Stimulated activated naive B cell treated with anti-CD40 and anti-IgM and Interleukin-4, amounts not matched to agents 10 μg/mL and 1 μg/mL and 100 μg/mL, for 72 hours (primary cell): ENCODE measurements at places on chromosomes 13 and 19.

DNA sequence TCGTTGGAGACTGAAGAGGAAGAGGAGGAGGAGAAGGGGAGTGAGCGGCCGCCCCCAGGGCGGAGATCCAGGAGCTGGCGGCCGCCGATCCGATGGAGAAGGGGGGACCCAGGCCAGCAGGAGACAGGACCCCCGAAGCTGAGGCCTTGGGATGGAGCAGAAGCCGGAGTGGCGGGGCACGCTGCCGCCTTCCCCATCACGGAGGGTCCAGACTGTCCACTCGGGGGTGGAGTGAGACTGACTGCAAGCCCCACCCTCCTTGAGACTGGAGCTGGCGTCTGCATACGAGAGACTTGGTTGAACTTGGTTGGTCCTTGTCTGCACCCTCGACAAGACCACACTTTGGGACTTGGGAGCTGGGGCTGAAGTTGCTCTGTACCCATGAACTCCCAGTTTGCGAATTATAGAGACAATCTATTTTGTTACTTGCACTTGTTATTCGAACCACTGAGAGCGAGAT lies 1.8 kb downstream of the GADD45B start:
- no peak for DNase-seq

GRCh38 chr19:31559494-31559893 lies 210.3 kb upstream of the TSHZ3 start:
- no peak for DNase-seq

GRCh38 chr19:18850471-18851375 lies 19.0 kb downstream of the UPF1 start:
- DNase-seq = no peak

- DNase-seq = no peak
These were observed 308.5 kb upstream of the KLF12 start for GRCh38 chr13:74442751-74443150.

- no peak for DNase-seq
These were observed 232.4 kb upstream of the SGCG start for GRCh38 chr13:22948421-22948820.

- no peak for DNase-seq
These were observed 19.6 kb upstream of the RAP2A start for GRCh38 chr13:97414392-97414791.

GRCh38 chr19:52248241-52248640 lies 21.1 kb upstream of the ZNF766 start:
- peak; percentile 30 for DNase-seq

DNA sequence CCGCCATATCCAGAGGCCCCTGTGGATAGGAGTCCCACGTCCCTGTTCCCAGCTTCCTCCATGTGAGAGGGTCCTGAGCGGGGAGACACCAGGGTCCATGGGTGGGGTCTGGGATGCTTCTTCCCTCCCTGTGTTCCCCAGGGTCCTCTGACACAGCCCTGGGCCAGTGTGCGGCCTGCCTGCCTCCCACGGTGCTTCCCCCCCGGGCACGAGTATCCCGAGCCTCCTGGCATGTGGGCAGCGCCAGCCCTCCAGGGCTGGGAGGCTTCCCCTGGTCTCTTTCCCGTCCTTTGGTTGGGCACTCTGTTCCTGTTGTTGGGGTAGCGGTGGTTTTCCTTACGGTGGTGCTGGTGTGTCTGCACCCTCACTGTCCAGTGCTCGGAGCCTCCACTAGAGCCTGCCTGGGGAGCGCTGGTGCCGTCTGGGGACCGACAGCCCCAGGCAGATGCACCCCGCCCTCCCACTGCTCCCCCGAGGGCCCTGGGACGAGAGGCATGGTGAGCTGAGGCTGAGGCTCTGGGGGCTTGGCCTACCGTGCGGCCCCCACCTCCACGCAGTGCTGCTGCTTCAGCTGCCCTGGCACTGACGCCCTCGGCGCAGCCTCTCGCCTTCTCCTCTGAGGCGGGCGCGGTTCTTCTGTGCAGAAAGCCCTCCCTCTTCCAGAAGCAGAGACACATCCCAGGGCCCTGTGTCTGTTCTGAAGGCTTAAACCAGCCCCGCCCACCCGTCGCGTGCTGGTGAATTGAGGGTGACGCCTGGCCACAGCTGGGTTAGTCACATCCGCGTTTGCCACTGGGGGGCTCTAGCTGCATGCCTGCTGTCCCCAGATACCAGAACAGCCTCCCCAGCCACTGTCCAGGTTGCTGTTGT lies 27.9 kb downstream of the PLEKHJ1 start:
- no peak for DNase-seq

- DNase-seq = no peak
These were observed 820.6 kb downstream of the PCDH17 start for GRCh38 chr13:58452123-58452623.
